ENCODE measurements at places on chromosomes 13 and 19. TPM values are rescaled to one million over a fixed set of nuclear protein-coding genes. Genes with fewer than 3 reads are reported as not detected.

Gene CCDC70
- total RNA-seq: not detected

DNA sequence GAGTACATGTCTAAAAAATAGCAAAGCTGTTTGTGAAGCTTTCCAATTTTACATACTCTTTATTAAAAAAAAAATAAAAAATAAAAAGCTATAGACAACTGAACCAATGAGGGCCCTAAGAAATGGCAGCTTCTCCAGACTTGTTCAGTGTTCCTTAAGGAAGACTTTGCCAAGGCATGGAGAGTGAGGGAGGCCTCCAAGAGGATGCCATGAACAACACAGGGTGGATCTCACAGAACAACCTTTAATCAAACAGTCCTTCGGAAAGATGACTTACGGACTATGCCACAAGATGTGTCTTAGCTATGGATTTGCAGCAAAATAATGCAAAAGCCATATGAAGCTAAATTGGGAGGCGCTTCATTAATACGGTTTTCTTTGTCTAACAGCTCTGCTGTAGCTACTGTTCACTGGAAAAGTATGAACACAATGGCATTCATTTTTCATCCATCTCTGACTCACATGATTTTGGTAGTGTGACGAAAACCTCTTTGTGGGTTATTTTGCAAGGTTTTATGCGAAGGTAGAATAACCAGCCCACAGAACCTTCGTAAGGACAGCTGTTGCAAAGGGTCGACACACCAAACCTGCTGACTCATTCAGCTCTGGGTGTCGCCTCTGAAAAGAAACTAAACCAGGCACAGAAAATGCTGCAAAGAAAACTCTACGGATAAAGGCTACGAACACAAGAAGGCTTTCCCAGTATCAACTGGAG is 27.7 kb downstream of the EFNB2 start:
- no peaks in the 10 kb centered on the region for H3K36me3 ChIP-seq
- no peak overlapping the region for H3K4me3 ChIP-seq
- peak; percentile 52 for DNase-seq
- H3K4me1 ChIP-seq: peaks cover 5% of the 10 kb centered on the region

- no peaks in the 10 kb centered on the region for H3K27me3 ChIP-seq
- H3K4me3 ChIP-seq: peak within 1 kb of the TSS; percentile 78
- no peaks in the 10 kb centered on the region for H3K36me3 ChIP-seq
- peak; percentile 98 for DNase-seq
Measured at GRCh38 chr19:54115109-54116063, at the start of the genes PRPF31 and TFPT. PRPF31 (plus strand) TSS chr19:54115754; CDS start chr19:54118279, 2,525 bp downstream. TFPT (minus strand) TSS chr19:54115657; CDS start chr19:54115269, 388 bp downstream.

GRCh38 chr19:31356587-31357314 is 7.5 kb upstream of the TSHZ3 start:
- peaks cover 93% of the 10 kb centered on the region for H3K27me3 ChIP-seq
- H3K27ac ChIP-seq: no peak overlapping the region
- H3K4me3 ChIP-seq: no peak overlapping the region
- no peak for DNase-seq
- peaks cover 23% of the 10 kb centered on the region for H3K4me1 ChIP-seq

DNA sequence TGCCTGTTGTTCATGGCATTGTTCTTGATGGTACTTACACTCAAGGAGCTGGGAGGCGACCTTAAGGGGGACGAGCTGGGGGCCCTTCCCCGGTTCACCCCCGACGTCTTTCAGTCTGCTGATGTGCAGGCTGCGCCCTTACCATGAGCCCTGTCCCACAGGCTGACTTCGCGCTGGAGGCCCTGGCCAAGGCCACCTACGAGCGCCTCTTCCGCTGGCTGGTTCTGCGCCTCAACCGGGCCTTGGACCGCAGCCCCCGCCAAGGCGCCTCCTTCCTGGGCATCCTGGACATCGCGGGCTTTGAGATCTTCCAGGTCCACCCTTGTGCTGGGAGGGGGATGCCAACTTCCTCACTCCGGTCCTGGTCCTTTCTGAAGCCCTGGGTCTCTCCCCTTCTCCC is 45.4 kb downstream of the MYH14 start:
- no peaks in the 10 kb centered on the region for H3K4me1 ChIP-seq
- no peaks in the 10 kb centered on the region for H3K36me3 ChIP-seq
- DNase-seq: no peak
- no peaks in the 10 kb centered on the region for H3K27me3 ChIP-seq

DNA sequence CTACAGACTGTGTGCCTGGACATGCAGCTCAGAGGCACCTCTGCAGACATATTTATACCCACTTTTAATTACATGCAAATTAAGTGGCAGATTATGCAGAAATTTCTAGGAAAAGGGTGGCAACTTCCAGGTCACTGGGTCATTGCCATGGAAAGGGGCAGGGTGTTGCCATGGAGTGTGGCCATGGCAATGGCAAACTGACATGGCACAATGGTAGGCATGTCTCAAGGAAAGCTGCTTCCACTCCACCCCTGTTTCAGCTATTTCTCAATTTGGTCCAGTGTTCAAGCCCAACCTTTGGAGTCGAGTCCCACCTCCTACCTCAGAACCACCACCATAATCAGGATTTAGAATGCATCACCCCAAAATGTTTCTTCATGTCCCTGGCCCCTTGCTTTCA is 170.7 kb upstream of the TSHZ3 start:
- H3K36me3 ChIP-seq: no peaks in the 10 kb centered on the region
- no peak for DNase-seq
- H3K27me3 ChIP-seq: no peaks in the 10 kb centered on the region
- no peak overlapping the region for H3K27ac ChIP-seq
- H3K4me1 ChIP-seq: peaks cover 7% of the 10 kb centered on the region

- H3K27ac ChIP-seq: no peak overlapping the region
- H3K4me1 ChIP-seq: peaks cover 12% of the 10 kb centered on the region
- no peaks in the 10 kb centered on the region for H3K36me3 ChIP-seq
- H3K27me3 ChIP-seq: no peaks in the 10 kb centered on the region
- no peak overlapping the region for H3K4me3 ChIP-seq
Measured at GRCh38 chr19:7908742-7909461, 5.2 kb downstream of the MAP2K7 start.

Gene CGB3
- total RNA-seq: 1.1 TPM

GRCh38 chr13:102947745-102948405 is 102.0 kb downstream of the ERCC5 start:
- peaks cover 6% of the 10 kb centered on the region for H3K4me1 ChIP-seq
- peak; percentile 38 for DNase-seq
- no peaks in the 10 kb centered on the region for H3K27me3 ChIP-seq
- no peak overlapping the region for H3K27ac ChIP-seq
- H3K4me3 ChIP-seq: no peak overlapping the region

- H3K36me3 ChIP-seq: peaks cover 11% of the 10 kb centered on the region
- H3K27me3 ChIP-seq: no peaks in the 10 kb centered on the region
- H3K4me1 ChIP-seq: peaks cover 5% of the 10 kb centered on the region
- no peak for DNase-seq
- H3K4me3 ChIP-seq: no peak overlapping the region
Measured at GRCh38 chr19:38845374-38846024, 4.3 kb downstream of the HNRNPL start.

Gene FUT3
- 0.08 TPM for total RNA-seq

DNA sequence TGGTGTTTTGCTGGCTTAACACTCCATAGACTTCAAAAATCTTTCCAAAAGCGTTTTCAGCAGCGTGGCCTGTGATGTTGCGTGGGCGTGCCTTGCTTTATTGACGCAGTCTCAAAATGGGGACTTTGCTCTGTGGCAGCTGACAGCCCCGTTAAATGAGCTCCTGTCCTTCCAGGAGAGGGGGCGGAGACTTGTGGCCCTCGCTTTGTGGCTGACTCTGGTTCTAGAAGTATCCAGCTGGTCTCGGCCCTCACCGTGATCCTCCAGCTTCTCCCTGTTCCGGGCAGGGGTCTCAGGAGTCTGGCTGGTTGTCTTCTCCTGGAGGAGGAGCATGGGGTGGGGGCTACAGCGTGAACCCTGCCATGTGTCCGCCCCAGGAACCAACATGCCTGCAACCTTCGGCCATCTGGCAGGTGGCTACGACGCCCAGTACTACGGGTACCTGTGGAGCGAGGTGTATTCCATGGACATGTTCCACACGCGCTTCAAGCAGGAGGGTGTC is 8.4 kb upstream of the ZNF554 start:
- peak overlapping the region; percentile 58 for H3K27ac ChIP-seq
- no peaks in the 10 kb centered on the region for H3K4me1 ChIP-seq
- H3K4me3 ChIP-seq: no peak overlapping the region
- peak; percentile 58 for DNase-seq
- no peaks in the 10 kb centered on the region for H3K27me3 ChIP-seq

Gene FRY
- 6.4 TPM for total RNA-seq

Gene ZNF682
- total RNA-seq: 4.9 TPM

- H3K27ac ChIP-seq: no peak overlapping the region
- DNase-seq: no peak
- no peaks in the 10 kb centered on the region for H3K36me3 ChIP-seq
Measured at GRCh38 chr13:25248071-25248470, 39.2 kb downstream of the MTMR6 start.

DNA sequence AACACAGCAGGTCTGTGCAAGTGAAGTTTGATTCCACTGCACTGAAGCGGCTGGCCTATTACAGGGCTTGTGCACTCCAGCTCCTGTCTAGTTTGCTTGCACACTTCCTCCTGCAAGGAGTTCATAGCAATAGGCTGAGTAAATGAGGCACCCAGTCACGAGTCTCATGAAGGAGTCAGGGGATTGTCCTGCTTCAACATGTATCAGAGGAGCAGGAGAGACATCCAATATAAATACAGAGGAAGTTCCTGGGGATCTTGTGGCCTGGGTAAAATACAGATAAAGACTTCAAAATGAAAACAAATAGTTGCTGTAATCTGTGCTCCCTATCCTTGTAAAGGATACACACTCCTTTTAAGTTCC is 259.9 kb downstream of the SLITRK1 start:
- H3K36me3 ChIP-seq: no peaks in the 10 kb centered on the region
- no peak overlapping the region for H3K27ac ChIP-seq
- no peak overlapping the region for H3K4me3 ChIP-seq
- H3K27me3 ChIP-seq: no peaks in the 10 kb centered on the region
- no peaks in the 10 kb centered on the region for H3K4me1 ChIP-seq

Gene RFPL4A
- total RNA-seq: not detected

- H3K27ac ChIP-seq: no peak overlapping the region
- no peaks in the 10 kb centered on the region for H3K36me3 ChIP-seq
- no peaks in the 10 kb centered on the region for H3K27me3 ChIP-seq
- H3K4me1 ChIP-seq: peaks cover 8% of the 10 kb centered on the region
Measured at GRCh38 chr13:38577048-38577447, 109.8 kb upstream of the FREM2 start.

DNA sequence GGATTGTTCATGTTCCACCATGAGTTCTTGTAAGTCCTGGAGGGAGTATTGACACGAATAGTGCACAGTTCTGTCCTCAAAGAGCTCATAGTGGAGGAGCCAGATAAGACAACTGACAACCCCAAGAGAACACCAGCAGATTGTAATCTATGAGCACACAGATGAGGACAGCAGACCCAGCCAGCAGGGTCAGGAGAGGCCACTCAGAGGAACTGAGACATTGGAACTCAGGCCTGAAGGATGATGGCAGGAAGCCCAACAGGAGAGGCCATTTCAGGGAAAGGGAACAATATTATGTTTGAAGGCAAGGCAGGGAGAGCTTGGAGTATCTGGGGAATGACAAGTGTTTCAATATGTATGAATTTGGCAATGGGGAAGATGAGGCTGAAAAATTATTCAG is 63.7 kb upstream of the IPO5 start:
- H3K4me3 ChIP-seq: no peak overlapping the region
- no peaks in the 10 kb centered on the region for H3K36me3 ChIP-seq
- no peaks in the 10 kb centered on the region for H3K4me1 ChIP-seq

GRCh38 chr19:18126097-18126496 is 26.9 kb upstream of the PIK3R2 start:
- no peaks in the 10 kb centered on the region for H3K4me1 ChIP-seq
- H3K27ac ChIP-seq: no peak overlapping the region
- H3K27me3 ChIP-seq: no peaks in the 10 kb centered on the region
- no peaks in the 10 kb centered on the region for H3K36me3 ChIP-seq
- DNase-seq: no peak

DNA sequence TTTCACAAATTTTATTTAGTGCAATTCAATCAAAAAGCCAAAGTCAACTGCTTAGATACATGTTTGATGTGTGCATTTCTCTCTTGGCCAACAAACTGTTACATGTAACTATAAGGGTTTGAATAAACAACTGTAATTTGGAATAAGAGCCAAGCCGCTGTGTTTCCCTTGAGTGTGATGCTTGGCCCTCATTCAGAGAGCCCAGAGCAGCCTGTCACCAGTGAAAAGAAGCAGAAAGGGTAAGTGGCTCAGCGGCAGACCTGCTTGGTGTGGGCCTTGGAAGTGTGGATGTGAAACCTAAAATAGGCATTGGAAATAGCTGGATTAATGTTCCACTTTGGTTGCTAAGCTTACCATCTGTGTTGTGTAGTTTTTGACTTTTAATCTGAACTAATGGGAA is 924.6 kb downstream of the OLFM4 start:
- H3K36me3 ChIP-seq: no peaks in the 10 kb centered on the region
- H3K4me1 ChIP-seq: no peaks in the 10 kb centered on the region
- DNase-seq: no peak
- no peak overlapping the region for H3K4me3 ChIP-seq
- H3K27ac ChIP-seq: no peak overlapping the region

- H3K36me3 ChIP-seq: no peaks in the 10 kb centered on the region
- DNase-seq: no peak
- no peaks in the 10 kb centered on the region for H3K27me3 ChIP-seq
- H3K4me1 ChIP-seq: no peaks in the 10 kb centered on the region
- no peak overlapping the region for H3K27ac ChIP-seq
Measured at GRCh38 chr19:6963937-6964336, 57.3 kb downstream of the MBD3L2B start.

Gene PABPC3
- total RNA-seq: 0.04 TPM

- H3K27me3 ChIP-seq: no peaks in the 10 kb centered on the region
- DNase-seq: no peak
- no peak overlapping the region for H3K4me3 ChIP-seq
- H3K27ac ChIP-seq: no peak overlapping the region
- H3K4me1 ChIP-seq: no peaks in the 10 kb centered on the region
Measured at GRCh38 chr13:105144020-105144419, 1391.4 kb downstream of the EFNB2 start.

DNA sequence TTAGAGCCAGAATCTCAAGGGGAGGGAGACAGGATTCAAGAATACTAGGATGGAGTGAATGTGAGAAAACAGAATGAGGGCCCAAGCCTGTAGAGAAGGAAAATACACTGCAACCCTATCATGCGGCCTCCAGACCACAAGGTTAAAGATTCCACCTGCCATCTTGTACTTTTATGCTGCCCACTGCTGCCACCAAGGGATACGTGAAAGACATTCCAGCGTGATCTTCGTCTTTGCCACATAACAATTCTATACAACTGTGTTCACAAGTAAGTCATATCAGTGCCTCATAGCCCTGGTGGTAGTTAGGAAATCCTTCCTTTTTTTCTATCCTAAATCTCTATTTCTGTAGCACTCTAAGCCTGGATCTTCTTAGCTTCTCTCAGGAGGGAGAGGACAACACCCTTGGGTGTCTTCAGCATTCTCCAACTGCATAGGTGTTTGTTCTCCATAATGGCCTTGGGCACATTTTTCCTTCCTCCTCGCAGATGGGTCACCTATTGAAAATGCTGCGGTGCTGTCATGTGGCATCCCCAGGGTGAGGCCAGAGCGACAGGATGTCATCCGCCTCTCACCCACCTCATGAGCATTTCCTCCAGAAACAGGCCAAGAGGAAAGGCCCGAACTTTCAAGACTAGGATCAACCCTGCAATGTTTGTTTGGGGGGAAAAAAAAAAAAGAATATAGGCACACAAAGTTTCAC is 13.6 kb downstream of the TPT1 start:
- no peaks in the 10 kb centered on the region for H3K4me1 ChIP-seq
- DNase-seq: no peak
- no peak overlapping the region for H3K4me3 ChIP-seq
- H3K36me3 ChIP-seq: no peaks in the 10 kb centered on the region
- no peaks in the 10 kb centered on the region for H3K27me3 ChIP-seq
- H3K27ac ChIP-seq: no peak overlapping the region

GRCh38 chr19:812049-812746 is 9.6 kb downstream of the PLPPR3 start:
- DNase-seq: no peak
- no peak overlapping the region for H3K27ac ChIP-seq
- peaks cover 5% of the 10 kb centered on the region for H3K36me3 ChIP-seq
- no peak overlapping the region for H3K4me3 ChIP-seq
- no peaks in the 10 kb centered on the region for H3K27me3 ChIP-seq

Gene FFAR1
- total RNA-seq: not detected

Gene KIR3DL3
- not detected for total RNA-seq

All from hepatocyte (in vitro differentiated cells).